NCI-H774 (cell line): ENCODE measurements at places on chromosomes 4 and X.

- DNase-seq: no peak
Observed at GRCh38 chr4:20840648-20841190, 140.5 kb downstream of the PACRGL start.

- no peak for DNase-seq
Observed at GRCh38 chrX:133633950-133634349, 218.7 kb upstream of the GPC4 start.

DNA sequence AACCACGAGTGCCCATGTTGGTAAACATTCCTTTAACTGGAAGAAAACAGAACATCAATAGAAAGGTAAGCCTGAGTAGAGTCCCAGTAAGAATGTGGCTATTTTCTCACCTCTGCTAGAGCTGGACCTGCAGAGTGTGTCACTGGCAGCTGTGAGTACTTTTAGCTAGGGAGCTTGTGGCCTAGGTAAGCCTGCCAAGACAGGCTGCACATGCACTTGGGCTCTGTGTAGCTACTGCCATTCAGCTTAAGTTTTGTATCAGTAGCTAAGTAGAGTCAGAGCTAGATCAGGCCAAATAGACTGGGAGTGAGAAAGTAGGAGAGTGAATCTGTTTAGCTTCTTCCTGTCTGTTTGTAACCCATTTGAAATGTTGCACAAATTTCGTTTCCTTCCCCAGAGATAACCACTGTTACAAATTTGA lies 35.3 kb downstream of the RBPJ start:
- no peak for DNase-seq

DNA sequence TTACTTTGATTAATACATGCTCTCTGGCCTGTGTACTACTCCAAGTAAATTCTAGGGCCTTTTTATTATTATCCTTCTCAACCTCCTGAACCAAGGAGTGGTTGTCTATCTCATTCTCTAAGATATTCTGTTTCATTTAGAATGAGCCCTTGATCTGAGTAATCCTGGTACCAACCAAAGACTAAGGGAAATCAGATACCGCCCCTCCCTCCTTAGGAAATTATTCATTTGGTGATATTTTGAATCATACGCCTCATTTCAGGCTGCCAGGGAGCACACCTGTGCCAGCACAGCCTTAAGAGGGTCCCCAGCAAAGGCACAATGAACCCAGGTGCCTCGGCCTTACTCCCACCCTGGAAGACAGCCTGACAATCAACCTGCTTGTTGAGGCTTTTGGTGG lies 73.2 kb upstream of the STARD8 start:
- DNase-seq: no peak

DNA sequence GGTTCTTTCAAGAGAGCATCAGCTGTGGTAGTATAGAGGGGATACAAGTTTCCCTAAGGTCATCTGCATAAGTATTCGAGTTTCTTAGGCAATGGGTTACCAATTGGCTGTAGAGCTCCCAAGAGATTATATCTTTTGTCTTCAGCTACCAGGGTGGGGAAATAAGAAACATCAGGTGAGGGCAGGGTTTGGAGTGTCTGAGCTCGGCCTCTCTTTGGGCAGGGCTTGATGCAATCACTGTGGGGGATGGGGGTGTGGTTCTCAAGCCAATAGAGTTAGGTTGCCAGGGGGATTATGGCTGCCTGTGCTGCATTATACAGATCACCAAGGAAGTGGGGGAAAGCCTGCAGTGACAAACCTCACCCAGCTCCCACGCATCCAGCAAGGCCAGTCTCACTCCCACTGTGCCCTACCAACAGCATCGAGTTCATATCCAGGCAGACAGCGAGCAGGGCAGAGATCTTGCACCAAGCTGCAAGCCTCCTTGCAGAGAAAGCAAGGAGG lies 172.1 kb upstream of the MAGEE2 start:
- no peak for DNase-seq

DNA sequence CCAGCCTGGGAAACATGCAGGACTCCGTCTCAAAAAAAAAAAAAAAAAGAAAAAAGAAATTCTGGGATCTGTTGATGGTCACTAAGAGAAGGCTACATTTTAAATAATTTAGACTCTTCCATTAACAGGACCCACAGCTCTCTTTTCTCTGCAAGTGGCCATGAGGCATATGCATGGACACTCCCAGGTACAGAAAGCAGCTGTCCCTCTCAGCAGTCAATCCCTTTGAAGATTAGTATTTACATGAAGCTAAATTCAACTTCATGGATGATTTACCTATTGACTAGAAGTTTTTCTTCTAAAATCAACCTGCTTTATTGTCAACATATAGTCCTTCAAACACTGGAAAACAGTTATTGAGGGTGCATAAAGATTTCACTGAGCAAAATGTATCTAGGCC lies 139.9 kb downstream of the CPEB2 start:
- no peak for DNase-seq

GRCh38 chr4:4837316-4837715 lies 22.1 kb upstream of the MSX1 start:
- no peak for DNase-seq

- peak; percentile 53 for DNase-seq
Observed at GRCh38 chrX:54045563-54046228, 1.4 kb upstream of the PHF8 start.

- DNase-seq: peak; percentile 56
Observed at GRCh38 chr4:83548151-83548905, 12.4 kb downstream of the GPAT3 start.

DNA sequence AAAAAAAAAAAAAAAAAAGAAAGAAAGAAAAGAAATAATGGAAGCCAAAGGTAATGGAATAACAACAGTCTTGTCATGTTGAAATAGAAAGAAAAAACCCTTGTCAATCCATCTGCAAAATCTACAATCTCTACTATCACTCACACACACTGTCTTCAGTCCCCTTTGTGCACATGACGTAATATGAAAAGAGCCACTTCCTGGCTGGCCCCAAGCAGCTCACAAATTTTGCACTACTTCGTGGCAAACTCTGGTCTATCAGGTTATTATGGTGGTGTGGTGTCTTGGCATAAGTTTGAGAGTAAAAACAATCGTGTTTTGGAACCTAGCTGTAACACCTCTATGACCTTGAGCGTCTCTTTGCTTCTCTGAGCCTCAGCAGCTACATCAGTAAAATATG lies 8.3 kb upstream of the AFAP1 start:
- DNase-seq: no peak

DNA sequence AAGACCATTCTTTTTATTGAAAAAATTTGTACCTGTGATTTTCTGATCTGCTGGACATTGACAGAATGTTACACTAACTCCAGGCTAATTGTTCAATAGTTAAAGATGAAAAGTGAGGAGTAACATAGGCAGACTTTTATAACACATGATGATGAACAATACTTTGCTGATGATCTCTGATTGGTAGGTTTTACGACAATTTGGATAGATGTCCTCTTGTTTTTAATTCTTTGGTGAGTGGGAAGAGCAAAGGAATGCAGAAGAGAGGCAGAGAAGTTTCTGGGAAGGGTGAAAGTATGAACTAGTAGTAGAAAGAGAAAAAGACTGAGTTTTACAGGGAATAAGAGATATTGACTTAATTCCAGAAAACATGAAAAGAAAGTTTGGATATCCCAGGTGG lies 267.3 kb upstream of the HAND2 start:
- no peak for DNase-seq

- DNase-seq: no peak
Observed at GRCh38 chr4:94680176-94680862, 77.4 kb upstream of the BMPR1B start.

GRCh38 chrX:97399400-97399799 lies 515.7 kb downstream of the RPA4 start:
- no peak for DNase-seq

GRCh38 chr4:168028568-168028967 lies 63.8 kb upstream of the ANXA10 start:
- no peak for DNase-seq

GRCh38 chr4:6908432-6909112 lies 1.1 kb upstream of the TBC1D14 start:
- DNase-seq: no peak

- no peak for DNase-seq
Observed at GRCh38 chrX:87813566-87813965, 296.0 kb downstream of the KLHL4 start.

- no peak for DNase-seq
Observed at GRCh38 chr4:128358913-128359279, 71.3 kb upstream of the PGRMC2 start.

GRCh38 chr4:88007304-88008121 lies at the start of gene PKD2:
Gene PKD2 (plus strand): TSS chr4:88007635. CDS start chr4:88007734, 99 bp downstream.
- DNase-seq: peak; percentile 49

GRCh38 chr4:79163981-79164490 lies 161.8 kb downstream of the NAA11 start:
- DNase-seq: no peak

DNA sequence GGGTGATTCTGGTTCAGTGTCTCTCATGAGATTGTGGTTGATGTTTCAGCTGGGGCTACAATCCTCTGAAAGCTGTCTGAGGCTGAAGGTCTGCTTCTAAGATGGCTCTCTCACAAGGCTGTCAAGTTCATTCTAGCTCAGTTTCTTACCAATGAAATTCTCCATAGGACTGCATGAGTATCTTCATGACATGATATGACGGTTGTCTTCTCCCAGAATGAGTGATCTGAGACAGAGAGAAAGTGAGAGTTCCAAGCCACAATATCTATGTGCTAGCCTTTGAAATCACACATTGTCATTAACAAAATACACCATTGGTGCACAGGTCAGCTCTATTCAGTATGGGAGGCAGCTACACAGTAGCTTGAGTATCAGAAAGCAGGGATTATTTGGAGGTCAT lies 27.3 kb downstream of the PITX2 start:
- no peak for DNase-seq

DNA sequence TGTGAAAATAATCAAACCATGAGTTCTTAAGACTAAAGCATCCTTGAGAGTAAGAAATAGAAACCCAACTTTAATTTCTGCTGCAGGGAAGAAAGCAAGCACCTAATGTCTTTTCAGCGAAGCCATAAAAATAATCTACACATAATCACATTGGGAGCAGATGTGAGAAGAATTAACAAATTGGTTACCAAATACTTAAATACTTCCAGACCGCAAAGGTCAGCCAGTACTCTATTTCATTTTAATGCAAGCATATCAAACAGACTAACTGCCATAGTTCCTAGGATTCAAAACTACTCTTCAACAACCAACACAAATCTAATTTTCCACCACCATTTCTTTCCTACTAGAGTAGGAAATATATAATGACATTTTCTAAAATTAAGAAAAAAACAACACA lies 144.8 kb upstream of the SLIT2 start:
- DNase-seq: no peak

DNA sequence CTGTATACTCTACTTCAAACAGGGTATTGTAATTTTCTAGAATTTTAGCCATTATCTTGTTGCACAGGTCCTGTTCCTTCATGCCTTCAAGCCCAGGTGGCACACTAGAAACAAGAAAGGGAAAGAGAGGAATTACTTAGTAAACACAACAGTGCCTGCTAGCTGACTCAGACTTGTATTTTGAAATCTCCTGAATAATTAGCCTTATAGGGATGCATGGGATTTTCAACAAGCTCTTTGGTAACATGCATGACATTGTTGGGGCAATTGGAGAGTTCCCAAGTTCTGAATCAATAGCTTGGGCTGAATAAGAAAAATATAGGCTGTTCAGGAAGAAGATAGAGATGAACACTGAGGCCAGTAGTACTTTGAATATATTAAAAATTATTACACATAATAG lies 118.8 kb downstream of the FAM13A start:
- no peak for DNase-seq

GRCh38 chr4:21447301-21448054 lies 501.1 kb downstream of the KCNIP4 start:
- DNase-seq: peak; percentile 3

GRCh38 chrX:19133231-19133630 lies 11.0 kb upstream of the ADGRG2 start:
- DNase-seq: no peak

GRCh38 chr4:92184566-92184965 lies 119.2 kb upstream of the GRID2 start:
- no peak for DNase-seq

GRCh38 chr4:19025031-19025430 lies 1003.5 kb upstream of the LCORL start:
- no peak for DNase-seq

DNA sequence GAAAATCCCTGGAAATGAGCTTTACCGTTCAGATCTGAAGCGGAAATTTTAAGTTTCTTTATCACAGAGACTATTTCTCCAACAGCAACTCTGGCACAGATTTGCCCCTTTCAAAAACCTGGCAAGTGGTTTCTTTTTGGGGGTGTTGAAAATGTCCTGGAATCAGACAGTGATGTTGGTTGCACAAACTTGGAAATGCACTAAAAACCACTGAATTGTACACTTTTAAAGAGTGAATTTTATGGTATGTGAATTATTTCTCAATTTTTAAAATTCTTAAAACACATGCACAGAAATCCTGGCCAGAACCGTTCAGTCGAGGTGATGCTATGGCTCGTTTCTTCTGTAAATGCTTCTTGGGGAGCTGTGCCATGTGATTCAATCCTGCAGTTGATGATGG lies 121.2 kb upstream of the RBPJ start:
- no peak for DNase-seq

DNA sequence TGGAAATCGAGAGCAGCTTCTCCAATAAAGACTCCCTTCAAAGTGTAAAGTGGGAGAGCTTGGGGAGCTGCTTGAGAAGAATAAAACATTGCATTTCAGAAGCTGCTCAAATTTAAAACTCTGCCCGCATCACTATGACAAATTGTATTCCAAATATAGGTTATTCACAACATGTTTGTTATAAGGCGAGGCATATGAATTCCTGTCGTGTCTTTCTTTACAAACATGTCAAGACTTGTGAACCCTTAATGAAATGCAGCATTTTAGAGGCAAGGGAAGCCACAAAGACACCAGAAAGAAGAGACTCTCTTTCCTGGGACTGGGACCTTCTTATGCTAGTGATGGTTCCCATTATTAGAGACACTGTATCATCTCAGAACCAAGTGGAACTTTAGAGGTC lies 311.2 kb downstream of the DHX15 start:
- no peak for DNase-seq

DNA sequence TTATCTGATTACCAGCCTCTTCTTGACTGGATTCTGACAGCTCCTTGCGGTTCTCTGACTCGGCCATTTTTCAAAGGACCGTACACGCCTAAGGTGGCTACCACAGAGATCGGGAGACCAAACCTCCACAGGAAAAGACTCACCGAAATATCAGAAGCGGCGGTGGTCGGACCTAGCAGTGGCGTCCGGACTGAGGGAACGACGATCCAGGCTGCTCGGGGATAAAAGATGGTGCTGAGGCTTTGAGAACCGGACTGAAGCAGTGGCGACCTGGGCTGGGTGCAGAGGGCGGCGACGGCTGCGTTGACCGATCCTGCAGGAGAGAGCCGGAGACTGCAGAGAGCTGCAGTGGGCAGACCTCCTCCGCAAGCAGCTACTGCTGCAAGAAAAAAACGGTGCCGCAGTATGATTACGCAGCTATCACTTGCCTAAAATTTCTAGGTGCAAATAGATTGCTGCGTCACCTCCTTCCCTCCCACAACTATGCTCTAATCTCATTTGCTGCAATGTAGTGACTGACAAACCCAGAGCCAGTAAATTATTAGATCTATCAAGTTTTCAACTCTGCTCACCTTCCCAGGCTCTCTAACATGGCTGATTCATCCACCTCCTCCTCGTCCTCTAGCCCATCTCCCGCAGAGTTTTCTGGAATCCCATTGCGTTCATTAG lies at the start of gene NAP1L2:
TSS of gene NAP1L2 (minus strand) at position 426 of the 669 bp plus-strand sequence. CDS start at position 67, 359 bp downstream.
- DNase-seq: peak; percentile 65

- no peak for DNase-seq
Observed at GRCh38 chr4:130077275-130077674, 981.3 kb downstream of the C4orf33 start.

GRCh38 chr4:33722800-33723516 lies 2521.4 kb downstream of the ARAP2 start:
- DNase-seq: no peak
